ENCODE measurements at places on chromosomes 6 and 20.

- no peak for DNase-seq
Measured at GRCh38 chr6:40472353-40472752, 114.8 kb downstream of the LRFN2 start.

DNA sequence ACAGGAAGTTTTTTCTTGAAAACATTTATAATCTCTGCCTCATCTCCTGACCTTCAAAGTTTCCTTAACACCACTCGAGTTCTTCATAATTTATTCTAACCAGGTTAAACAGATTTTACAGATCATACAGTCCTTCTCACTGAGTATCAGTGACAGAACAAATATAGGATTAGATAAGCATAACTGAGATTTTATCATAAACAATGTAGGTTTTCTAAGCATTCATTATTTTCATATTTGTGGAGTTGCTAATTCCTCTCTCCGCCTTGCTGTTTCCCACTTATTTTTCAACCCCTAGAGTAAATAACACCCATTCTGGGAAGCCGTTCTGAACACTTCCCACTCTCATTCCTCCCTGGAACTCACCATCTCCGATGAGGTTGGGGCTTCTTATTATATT lies 229.9 kb downstream of the HACE1 start:
- no peak for DNase-seq

DNA sequence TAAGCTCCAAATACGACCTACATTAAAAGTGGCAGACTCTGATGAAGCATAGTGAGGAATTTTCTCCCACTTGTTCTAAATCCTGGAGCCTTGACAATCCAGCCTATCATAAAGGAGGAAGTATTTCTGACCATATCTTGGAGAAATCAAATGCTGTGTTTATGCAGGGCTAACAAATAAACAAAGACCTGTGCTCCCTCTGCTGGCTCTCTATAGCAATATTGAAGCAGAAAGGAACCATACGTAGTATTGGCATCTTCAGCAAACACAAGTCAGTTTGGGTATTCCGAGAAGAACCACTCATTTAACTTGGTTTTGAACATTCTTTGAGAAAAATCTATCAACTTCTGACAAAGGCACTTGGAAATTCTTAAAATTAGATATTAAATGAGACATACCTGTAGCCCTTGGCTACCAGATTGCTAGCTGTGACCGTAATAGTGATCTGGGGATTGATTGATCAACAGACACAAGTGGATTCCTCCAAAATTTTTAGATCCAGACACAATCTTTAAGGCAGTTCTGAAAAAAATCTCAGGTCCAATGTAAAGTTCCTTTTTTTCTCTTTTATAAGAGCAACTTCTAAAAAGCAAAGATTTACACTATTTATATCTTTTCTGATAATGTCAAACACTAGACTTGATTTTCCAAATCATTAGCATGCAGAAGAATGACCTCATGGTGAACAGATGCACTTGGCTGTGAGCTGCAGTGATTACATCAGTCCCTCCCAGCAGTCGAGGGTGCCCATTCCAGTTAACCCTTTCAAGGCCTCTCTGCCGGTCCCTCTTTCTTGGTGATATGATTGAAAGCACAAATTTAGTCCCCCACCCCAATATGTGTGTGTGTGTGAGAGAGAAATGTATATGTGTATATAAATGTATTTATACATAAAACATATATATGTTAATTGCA lies 40.2 kb downstream of the INSM1 start:
- no peak for DNase-seq

DNA sequence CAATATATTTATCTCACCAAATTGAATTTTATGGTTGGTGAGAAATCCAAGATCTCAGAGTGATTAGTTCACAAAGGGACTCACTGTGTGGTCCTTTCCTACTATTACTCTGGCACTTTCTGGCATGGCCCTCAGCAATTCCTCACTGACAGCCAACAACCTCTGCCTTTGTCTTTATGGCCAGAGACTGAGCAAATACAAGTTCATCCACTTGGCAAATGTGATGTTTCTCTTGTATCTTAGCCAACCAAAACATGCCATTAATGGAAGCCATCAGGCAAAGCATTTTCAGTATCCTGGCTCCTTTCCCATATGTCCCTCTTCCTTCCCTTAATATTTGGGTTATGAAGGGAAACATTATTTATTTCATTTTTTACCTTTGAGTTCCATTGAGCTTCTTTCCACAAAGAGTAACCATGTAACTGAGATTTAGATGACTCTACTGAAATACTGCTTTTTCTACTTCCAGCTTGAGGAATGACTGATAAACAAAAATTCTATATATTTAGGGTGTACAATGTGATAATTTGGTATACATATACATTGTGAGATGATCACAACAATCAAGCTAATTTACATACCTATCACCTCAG lies 30.8 kb upstream of the SMLR1 start:
- no peak for DNase-seq

DNA sequence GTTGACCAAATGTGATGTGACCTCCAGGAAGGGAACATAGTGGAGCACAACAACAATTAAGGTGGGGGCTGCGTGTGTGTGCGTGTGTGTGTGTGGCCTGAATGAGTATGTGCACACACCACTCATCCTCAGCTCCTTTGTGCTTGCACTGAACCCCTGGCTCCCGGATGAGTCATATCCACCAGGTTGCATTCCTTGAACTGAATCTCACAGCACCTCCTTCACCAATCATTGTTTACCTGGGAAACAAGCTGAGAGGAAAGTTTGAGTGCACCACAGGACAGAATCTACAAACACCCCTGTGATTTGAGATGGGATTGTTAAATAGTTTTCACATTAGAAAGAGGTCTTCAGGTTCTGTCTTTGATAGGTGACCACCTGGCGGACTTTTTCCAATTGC lies 33.7 kb upstream of the GPR6 start:
- no peak for DNase-seq

- DNase-seq: no peak
Measured at GRCh38 chr6:44698602-44699001, 311.1 kb downstream of the CDC5L start.

DNA sequence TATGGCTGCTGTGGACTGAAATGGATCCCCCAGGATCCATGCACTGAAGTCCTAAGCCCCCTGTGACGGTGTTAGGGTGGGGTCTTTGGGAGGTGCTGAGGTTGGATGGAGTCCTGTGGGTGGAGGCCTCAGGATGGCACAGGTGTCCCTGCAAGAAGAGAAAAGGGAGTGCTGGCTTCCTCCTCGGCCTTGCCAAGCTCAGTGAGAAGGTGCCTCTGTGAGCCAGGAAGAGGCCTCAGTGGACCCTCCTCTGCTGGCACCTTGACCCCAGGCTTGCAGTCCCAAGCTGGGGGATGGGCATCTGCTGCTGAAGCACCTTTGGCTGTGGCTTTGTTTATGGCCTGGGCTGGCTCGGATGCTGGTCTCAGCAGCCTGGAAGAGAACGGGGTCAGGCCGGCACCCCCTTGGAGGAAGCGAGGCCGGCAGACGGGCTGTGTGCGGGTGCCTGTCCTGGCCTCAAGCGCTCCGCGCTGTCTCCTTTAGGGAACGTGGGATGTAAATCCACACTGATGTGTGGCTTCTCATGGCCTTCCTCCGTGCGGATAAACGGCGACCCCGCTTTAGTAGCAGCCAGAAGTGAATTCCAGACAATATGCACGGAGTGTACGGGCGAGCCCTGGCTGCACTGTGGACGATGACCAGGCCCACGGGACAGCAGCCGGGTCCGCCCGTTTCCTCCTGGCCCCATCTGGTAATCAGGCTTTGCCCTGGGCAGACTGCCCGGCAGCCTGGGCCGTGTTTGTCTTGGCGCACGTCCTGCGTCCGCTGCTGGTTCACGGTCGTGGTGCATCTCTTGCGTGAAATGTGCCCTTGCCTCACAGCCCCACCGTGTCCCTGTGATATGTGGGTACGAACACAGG lies 182.6 kb downstream of the ERMARD start:
- DNase-seq: no peak

DNA sequence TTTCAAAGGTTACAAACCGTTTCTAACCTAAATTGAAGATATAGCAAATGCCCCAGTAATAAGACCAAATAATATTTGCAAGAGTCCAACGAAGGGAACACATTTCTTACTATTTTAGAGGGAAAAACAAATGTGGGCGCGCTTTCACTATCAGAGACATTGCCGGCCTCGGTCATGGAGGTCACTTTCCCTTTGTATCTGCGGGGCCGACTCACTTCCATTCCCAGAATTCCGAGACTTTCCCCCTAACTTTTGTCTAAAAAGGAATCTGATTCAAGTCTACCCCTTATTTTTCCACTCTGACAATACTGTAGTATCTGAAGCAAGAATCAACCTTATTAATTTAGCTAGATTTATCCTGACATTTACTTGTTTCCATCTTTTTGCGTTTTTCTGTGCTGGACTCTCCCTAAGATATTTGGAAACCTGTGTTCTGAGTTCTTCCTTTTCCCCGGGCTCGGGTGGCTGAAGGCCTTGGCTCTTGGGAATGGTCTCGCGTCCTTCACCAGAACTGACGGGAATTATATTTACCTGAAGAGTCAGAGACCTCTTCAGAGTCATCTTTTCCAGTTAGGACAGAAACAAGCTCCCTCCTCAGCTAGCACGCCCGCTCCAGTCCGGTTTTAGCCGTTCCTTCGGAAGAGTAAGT lies 71.8 kb upstream of the ZNF184 start:
- DNase-seq: no peak

DNA sequence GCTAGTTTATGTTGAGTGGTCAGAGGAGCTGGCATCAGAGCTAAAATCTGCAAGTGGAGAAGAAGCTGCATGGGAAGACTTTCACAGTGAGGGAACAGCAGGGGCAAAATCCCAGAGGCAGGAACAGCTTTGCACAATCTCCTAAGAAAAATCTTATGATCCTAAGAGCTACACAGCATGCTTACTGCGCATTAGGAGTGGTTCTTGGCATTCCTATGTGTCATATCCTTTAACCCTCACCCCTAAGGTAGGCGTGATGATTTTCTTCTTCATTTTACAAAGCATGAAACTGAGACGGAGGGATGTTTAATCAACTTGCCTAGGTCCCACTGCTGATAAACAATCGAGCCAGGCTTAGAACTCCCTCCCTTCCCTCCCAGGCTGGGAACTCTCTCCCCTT lies 313.6 kb upstream of the SULF2 start:
- no peak for DNase-seq

GRCh38 chr6:122671251-122671650 lies 61.0 kb downstream of the PKIB start:
- DNase-seq: no peak

DNA sequence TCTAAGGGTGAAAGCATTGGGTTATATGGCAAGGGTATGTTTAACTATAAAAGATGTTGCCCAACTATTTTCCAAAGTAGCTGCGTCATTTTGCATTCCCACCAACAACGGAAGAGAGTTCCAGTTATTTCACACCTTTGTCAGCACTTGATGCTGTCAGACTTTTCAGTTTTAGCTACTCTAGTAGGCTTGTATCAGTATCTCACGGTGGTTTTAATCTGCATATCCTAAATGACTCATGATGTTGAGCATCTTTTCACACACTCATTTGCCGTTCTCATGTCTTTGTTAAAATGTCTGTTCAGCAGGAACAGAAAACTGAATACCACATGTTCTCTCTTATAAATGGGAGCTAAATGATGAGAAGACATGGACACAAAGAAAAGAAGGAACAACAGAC lies 122.3 kb downstream of the RNASET2 start:
- DNase-seq: no peak

GRCh38 chr20:38091441-38092216 lies 58.1 kb downstream of the RPRD1B start:
- no peak for DNase-seq

GRCh38 chr6:90263633-90264032 lies 33.0 kb downstream of the BACH2 start:
- DNase-seq: no peak

DNA sequence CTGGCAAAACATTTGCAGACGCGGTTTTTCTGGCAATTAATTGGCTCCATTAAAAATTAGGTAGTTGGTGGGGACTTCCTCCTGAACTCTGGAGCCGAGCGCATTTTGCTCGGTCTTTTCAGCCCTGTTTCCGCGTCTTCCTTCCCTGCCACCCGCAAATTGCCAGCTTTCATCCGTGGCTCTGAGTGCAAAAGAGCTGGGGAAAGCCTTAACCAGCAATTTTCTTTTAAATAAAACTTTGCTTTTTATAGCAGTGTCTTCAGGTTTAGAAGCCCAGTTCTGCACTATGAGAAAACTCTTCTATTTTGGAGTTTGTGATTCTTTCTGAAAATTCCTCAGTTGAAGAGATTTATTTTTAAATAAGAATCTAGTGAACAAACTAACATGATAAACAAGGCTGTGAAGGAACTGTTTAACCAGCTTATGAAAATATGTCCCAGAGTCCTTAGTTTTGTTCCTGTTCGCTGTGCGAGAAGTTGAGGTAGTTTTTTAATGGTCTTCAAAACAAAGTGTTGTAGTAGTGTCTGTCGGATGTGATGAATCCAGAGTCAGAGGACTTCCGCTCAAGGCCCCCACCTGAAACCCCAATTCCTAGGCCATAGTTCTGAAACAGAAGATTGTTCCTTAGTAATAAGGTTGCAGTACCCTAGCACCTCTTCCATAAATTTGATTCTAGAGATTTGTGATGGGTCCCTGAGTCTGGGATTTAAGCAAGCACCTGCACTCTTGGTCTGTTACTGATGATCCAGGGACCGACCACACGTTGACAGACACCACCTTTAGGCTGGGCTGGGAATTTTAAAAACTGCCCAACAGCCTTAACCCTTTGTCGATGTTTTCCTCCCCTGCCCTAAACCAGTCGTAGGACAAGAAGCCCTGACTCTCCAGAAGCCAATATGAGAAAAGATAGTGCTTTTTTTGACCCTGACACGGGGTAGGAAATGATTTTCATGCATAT lies 950 bp downstream of the KCTD20 start:
- DNase-seq: no peak

DNA sequence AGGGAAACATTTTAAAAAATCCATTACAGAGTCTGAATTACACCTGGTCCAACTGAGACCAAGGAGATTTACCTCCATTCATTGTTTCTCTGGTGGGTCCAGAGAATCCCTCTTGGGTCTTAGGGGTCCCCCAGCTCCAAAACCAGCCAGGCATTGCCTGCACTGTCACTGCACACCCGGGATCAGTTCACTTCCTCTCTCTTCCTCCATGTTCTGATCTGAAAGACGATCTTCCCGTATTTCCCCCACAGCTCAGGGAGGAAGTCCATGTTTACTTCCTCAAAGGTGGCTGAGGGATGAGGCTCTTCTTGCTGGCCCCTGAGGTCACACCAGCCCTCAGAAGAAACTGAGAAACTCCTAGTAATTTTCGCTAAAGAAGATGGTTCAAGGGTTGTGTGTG lies 159.7 kb downstream of the BMP7 start:
- DNase-seq: no peak

DNA sequence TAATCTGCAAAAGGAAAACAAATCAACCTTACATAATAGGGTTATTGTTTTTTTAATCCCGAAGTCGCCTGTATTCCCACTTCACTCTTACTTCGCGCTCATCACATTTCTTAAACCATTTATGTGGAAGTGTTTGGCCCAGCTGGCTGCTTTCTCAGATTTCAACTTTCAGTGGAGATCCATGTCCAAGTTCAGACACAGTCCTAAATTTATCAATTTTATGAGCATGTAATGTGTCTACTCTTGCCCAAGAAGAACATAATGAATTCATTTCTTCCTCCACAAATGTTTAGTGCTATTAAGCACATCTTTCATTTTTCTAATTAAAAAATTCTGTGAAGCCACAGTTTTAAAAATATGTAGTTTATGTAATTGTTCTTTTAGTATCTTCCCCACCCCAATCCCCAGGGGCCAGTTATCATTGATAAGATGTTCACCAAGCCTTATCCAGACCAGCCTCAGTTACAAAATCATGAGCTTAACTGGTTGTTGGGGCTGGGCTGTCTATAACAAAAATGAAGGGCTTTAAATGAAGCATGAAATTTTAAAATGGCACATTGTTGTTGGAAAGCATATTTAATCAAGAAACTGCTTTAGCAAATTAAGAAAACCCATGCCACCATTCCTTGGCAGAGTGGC lies 151.7 kb downstream of the UST start:
- no peak for DNase-seq

All from effector memory CD8-positive, alpha-beta T cell (primary cell).